ENCODE measurements at places on chromosomes 1 and 21.

DNA sequence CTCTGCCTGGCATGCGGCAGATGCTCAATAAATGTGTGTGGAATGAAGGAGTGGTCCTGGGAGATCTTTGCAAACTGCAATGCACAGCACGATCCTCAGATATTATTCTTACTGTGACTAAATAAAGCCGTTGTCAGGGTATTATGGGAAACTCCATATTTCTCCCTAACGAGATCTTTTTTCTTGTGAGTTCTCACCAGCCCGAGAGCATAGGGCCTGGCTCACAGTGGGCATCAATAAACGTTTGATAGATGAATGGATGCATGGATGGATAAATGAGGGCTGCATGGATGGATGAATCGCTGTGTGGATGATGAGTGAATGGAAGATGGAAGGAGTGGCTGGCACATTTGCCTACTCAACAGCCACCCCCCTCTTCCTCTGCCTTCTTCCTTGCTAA, 69.6 kb downstream of the SDC3 start:
- no peak for DNase-seq

DNA sequence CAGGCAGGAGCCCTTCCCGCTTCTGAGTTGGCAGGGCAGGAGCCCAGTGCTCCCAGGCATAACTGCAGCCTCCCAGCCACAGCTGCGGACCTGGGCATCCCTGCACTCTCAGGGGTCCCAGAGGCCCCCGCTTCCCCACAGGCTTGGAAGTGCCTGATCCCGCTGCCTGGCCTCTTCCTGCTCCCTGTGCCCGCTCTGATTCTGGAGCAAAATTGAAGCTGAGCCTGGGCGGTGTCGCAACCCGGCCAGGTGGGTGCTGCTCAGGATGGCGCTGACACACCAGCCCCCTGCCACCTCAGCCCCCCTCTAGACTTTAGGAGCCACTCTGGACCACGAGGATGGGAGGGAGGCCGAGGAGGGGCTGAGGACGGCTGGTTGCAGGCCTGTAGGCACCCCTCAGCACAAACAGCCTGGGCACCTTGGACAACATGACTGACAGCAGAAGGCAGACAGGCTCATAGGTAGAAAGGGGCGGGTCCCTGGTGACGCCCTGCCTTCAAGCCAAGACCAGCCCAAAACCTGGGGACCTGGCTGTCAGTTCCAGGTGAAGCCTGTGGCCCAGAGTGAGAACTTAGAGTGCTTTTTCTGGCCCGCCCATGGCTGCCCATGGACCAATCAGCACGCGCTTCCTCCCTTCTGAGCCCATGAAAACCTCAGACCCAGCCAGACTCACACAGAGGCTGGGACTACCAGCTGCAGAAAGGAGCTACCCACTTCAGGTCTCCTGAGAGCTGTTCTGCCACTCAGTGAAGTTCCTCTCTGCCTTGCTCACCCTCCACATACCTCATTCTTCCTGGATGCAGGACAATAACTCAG, 7.2 kb downstream of the HLCS start:
- no peak for DNase-seq

DNA sequence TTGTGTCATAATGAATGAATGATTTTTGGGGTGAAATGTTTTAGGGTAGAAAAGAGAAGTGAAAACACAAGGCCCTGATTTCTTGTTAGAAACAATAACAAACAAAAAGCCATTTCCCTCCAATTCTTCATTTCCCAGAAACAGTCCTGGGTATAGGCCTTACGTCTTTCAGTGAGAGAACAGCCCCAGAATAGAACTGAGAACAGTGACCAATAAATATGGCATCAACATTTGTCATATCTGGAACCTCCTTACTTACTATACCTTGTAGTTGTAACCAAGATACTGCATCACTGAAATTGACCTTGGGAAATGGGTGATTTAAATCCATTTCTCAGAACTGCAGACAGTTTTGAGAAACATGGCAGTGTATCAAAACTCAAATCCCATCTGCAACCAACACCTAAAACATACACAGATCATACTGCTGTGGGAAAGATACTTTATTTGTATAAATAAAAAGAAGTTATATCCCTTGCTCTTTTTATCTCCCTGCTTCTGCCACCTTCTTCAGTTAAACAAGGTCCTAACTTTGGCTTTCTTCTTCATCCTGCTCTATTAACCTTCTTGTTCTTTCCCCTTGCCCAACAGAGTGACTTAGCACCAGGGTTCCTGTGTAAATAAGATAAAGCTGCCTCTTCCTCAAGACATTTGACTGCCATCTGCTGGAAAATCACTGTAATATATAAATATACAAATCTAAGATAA, 19.5 kb downstream of the XKR8 start:
- peak; percentile 50 for DNase-seq

GRCh38 chr21:34935452-34935851, 113.7 kb downstream of the RUNX1 start:
- no peak for DNase-seq
